Stimulated activated CD4-positive, alpha-beta T cell treated with anti-CD3 and anti-CD28 coated beads, Interleukin-1b, Interleukin-23, amount 100 ng/mL, for 4 hours (primary cell): ENCODE measurements at places on chromosomes 2 and 18.

GRCh38 chr2:55163274-55163721 is 68.8 kb downstream of the CLHC1 start:
- DNase-seq, result no peak

- no peak for DNase-seq
Measured at GRCh38 chr2:40281021-40281940, 170.6 kb downstream of the SLC8A1 start.

DNA sequence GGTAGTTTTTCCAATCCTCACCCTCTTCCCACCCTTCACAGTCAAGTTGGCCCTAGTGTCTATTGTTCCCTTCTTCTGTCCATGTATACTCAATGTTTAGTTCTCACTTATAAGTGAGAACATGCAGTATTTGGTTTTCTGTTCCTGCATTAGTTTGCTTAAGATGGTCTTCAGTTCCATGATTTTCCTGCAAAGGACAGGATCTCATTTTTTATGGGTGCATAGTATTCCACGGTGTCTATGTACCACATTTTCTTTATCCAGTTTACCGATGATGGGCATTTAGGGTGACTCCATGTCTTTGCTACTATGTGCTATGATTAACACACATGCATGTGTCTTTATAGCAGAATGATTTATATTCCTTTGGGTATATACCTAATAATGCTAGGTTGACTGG is 104.4 kb downstream of the STRN start:
- no peak for DNase-seq

DNA sequence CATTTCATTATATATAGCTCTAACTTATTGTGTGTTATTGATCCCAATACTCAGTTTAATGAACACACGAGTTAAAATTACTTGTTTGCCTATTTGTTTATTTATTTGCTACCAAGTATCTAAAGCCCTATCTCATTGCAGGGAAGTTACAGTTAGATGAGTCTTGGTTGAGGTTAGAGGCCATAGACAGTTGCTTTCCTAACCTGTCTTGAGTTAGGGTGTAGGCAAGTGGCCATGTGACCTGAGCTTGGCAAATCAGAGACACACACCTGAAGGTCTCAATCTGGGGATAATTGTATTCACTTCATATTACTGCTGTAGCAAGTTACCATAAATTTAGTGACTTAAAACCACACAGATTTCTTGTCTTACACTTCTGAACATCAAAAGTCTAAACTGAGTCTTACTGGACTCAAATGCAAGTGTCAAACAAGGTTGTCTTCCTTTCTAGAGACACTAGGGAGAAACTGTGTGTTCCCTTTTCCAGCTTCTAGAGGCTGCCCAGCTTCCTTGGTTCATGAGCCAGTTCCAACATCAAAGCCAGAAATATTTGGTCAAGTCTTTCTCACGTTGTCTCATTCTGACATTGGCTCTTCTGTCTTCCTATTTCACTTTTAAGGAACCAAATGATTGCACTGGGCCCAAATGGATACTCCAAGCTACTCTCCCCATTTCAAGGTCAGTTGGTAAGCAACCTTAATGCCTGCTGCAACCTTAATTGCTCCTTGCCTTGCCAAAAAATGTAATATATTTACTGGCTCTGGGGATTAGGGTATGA is 39.7 kb downstream of the COL3A1 start:
- no peak for DNase-seq

DNA sequence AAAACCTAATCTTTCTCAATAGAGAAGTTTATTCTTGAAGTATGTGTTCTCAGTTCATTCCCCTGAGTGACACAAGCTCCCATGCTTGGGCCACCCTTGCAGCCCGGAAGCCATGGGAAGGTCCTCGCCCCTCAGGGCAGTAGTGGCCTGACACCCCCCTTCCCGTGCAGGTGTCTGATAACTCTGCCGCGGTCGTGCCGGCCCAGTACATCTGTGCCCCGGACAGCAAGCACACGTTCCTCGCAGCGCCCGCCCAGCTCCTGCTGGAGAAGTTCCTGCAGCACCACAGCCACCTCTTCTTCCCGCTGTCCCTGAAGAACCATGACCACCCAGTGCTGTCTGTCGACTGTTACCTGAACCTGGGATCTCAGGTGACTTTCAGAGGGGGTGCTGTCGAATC is 32.4 kb downstream of the NTSR2 start:
- DNase-seq, result no peak

GRCh38 chr2:212489719-212490346 is 48.8 kb downstream of the ERBB4 start:
- DNase-seq, result no peak

- DNase-seq, result no peak
Measured at GRCh38 chr2:113116100-113116958, 11.1 kb upstream of the IL1RN start.

GRCh38 chr2:28583899-28584553 is 88.2 kb downstream of the PLB1 start:
- peak; percentile 56 for DNase-seq

- no peak for DNase-seq
Measured at GRCh38 chr18:63700501-63700900, 2.3 kb upstream of the SERPINB11 start.
